Heart right ventricle (tissue), 16 donors: ENCODE measurements at places on chromosomes 7 and 10. TPM values are rescaled to one million over a fixed set of nuclear protein-coding genes. Genes with fewer than 3 reads are reported as not detected.

GRCh38 chr10:44281662-44282061 is 103.2 kb downstream of the CXCL12 start:
- DNase-seq, result no peak
- H3K27ac ChIP-seq, result no peak overlapping the region
- no peaks in the 10 kb centered on the region for H3K36me3 ChIP-seq
- no peak overlapping the region for H3K4me3 ChIP-seq
- H3K4me1 ChIP-seq, result peaks cover 12% of the 10 kb centered on the region

Gene PDE6C
- not detected for total RNA-seq

Gene MCM10
- total RNA-seq, result 0.64 TPM

DNA sequence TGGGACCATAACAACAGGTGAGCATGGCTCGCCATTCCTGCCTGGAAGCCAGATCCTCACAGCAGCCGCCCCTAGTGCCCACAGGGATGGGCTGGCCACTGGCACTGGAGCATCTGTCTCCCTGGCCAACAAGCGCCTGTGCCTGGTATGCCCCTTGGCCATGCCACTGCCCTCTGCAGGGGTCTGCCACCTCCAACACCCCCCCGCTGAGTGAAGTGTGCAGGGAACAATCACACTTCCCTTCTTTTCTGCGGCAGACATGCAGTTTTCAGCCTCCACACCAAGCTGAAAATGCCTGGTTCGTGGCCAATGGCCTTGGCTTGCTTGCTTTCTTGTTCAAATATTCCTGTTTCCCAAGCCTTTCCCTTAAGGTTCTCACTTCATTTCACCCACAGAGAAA is 50.7 kb downstream of the HSPA12A start:
- DNase-seq, result peak; percentile 29
- H3K4me3 ChIP-seq, result no peak overlapping the region
- H3K27ac ChIP-seq, result peak overlapping the region; percentile 39

Gene AKR1E2
- 3.1 TPM for total RNA-seq

Gene FHIP2A
- total RNA-seq, result 27.9 TPM
